ENCODE measurements at places on chromosomes 11 and 22. TPM values are rescaled to one million over a fixed set of nuclear protein-coding genes. Genes with fewer than 3 reads are reported as not detected.

The VPREB3 gene
- not detected for total RNA-seq

The NXPE4 gene
- total RNA-seq: not detected

The ROBO4 gene
- total RNA-seq: not detected

The GVQW3 gene
- 1.6 TPM for total RNA-seq

The SUN2 gene
- 30.7 TPM for total RNA-seq

The MMP13 gene
- not detected for total RNA-seq

The SMTN gene
- total RNA-seq: 10.1 TPM

The TMEM151A gene
- 1.8 TPM for total RNA-seq

The ASCL2 gene
- not detected for total RNA-seq
